ENCODE measurements at places on chromosomes 16 and 17.

- no peak for DNase-seq
Measured at GRCh38 chr17:52048137-52048898, 110.2 kb downstream of the CA10 start.

- no peak for DNase-seq
Measured at GRCh38 chr17:34254651-34255380, at the start of gene CCL2. Gene CCL2, plus strand, starts transcription at chr17:34255285. Its CDS starts 65 bp downstream, at chr17:34255350.

GRCh38 chr17:78781893-78782304 lies at the start of gene CYTH1:
Gene CYTH1, minus strand, starts transcription at chr17:78782273. Its CDS starts 50 bp downstream, at chr17:78782223.
- no peak for DNase-seq

DNA sequence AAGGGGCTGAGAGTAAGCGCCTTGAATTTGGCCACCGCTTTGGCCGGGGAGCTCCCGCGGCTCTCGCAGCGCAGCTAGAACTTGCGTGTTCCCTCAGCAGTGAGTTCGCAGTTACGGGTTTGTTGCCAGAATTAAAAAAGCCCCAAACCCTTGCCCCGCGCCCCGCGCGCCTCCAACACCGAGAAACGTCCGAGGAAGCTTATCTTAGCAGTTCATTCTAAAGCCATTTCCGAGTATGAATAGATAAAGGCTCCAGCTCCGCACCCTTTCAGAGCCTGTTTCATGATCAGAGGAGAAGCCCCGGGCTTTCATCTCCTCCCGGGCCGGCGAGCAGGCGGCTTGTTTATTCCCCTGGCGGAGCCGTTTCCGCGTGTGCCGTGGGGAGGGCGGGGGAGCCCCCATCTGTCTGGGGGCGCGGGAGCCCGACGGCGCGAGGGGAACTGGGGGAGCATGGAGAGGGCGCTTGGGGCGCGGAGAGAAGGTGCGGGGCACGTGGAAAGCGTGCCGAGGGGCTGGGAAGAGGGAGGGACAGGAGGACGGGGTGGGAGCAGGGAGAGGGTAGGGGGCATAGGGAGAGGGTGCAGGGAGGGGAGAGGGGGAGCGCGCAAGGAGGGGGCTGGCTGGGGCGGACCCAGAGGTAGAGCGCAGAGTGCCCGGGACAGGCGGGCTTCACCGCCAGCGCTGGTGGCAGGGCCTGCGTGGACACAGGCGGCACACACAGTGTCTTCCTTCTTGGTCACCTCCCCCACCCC lies 9.9 kb downstream of the TBX4 start:
- no peak for DNase-seq

- no peak for DNase-seq
Measured at GRCh38 chr17:13520899-13521572, 80.7 kb downstream of the HS3ST3A1 start.

GRCh38 chr16:22375117-22375962 lies 921 bp upstream of the CDR2 start:
- DNase-seq: no peak

- peak; percentile 53 for DNase-seq
Measured at GRCh38 chr17:35089586-35090296, 26.2 kb upstream of the RFFL start.

DNA sequence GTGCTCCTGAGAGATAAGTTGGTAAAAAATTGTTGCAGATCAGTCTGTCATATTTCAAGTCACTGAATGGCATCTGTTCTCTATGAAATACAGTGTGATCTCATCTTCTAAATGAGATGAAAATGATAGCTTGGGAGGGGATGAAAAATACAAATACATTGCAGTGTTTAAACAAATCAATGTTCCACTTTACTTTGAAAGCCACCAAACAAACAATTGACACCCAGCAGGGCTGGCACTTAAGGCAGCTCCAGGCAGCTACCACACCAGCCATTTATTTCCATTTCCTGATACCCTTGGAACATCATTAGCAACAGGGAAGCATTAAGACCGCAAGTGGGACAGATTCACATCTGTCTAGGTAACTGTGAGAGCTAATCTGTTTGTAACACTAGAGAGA lies 827.6 kb upstream of the KIF2B start:
- DNase-seq: no peak

DNA sequence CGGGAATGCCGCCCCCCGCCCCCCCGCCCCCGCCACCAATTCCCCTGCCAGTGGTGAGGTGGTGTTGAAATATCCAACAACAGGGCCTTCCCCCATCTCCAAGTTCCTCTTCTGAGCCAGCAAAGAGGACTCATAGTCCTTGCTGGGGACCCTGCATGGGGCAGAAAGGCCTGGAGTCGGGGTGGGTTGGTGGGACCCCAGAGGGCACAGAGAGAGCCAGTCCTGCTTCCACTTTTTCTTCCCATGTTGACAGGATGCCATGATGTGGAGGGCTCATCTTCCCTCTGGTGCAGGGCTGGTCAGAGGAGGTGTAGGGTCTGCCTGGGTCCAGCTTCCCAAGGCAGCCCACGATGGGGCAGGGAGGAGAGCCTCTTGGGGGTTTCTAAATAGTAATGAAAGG lies 49.0 kb upstream of the PIK3R6 start:
- DNase-seq: no peak

DNA sequence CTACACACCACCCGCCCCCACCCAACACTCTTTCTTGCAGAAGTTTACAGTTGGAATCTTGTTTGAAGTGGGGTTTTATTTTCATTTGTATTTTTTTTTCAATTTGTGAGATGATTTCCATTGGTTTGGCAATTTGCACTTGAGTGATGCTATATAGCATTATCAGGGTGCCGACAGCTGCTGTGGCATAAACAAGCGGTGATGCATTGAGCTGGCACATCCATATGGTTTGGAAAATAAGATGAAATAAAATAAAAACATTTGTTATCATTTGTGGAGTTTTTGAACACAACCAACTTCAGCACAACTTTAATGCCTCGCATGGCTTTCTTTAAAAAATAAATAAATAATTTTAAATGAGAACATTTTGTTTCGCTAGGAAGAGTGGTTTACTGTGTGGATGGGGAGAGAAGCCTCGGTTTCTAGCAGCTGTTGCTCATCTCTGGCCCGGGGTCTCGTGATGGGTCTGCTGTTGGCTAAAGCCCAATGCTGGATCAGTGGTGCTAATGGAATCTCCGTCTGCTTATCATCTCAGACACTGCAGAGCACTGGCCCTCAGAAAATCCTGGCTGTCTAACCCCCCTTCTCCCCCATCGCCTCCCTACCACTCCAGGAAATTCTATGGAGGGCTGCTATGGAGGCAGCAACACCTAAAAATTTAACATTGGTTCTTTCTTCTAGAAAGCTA lies 192.3 kb upstream of the MAF start:
- no peak for DNase-seq

GRCh38 chr16:67530013-67530939 lies 1.6 kb downstream of the RIPOR1 start:
- DNase-seq: no peak

DNA sequence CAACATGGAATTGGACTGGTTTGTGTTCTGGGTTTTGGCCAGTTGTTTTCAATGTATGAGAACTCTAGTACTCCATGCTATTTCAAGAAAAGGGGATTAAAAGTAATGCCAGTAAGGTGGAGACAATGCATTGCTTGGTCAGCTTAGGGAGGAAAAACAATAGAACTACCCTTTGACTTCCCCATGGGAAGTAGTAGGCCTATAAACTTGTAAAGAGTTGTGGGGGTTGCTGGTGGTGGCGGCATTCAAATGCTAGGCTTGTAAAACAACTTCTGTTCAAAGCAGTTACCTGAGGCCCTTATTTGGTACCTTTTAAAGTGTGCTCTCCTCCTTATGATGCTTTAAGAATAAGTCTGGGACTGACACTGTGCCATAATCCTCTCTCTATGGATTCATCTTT lies 9.4 kb downstream of the MAP3K3 start:
- no peak for DNase-seq

DNA sequence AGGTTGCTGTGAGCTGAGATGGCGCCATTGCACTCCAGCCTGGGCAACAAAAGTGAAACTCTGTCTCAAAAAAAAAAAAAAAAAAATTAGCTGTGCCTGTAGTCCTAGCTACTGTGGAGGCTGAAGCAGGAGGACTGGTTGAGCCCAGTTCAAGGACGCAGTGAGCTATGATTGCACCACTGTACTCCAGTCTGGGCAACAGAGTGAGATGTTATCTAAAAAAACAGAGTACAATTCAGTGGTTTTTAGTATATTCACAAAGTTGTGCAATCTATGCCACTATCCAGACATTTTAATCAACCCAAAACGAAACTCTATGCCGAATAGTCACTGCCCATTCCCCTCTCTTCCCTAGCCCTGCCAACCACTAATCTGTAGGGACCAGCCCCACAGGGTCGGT lies 25.1 kb downstream of the C16orf54 start:
- no peak for DNase-seq

GRCh38 chr16:53949715-53950410 lies 245.9 kb downstream of the FTO start:
- no peak for DNase-seq

DNA sequence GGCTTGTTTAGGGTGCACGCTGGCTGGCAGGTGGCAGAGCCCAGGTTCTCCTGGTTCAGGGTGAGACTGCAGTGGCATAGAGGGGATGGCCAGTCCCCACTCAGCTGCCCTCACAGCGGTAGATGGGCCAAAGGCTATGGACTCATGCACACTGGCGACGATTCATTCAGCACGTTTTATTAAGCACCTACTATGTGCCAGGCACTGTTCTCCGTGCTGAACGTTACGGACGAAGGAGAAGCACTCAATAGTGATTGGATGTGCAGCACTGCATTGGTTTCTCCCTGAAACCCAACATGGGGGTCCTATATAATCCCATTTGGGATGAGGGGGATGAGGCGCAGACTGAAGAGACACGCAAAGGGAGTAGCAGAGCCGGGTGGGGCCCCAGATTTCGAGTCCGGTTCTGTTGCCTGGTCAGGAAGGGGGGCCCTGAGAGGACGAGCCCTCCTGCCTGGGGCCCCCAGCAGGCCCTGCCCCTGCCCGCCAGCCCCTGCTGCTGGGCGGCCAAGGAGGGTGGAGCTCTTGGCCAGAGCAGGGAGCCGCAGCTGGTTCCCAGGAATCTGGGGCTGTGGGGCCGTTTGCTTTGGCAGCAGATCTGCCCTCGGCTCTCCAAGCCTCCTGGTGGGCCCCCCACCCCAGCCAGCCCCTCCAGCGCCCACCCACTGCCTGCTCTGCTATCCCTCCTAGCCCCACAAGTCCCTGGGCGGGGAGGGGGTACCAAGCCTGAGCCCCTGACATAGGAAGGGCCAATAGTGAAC lies 8.8 kb downstream of the GLIS2 start:
- no peak for DNase-seq

GRCh38 chr16:28534542-28535373 lies 4.0 kb downstream of the NUPR1 start:
- no peak for DNase-seq

DNA sequence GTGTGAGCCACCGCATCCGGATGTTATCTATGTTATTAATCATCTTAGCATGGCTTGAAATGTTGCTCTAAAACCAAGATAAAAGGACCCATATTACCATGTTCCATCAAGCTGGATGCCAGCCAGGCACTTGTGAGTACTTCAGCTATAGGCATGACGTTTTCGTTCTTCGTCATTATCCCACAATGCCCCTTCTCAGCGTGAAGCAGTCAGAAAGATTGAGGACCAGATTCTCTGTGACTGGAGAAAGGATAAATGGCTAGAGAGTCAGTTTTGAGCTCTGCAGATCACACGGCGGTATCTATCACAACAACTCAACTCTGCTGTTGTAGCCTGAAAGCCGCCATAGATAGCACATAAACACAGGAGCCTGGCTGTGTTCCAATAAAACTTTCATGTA lies 29.8 kb upstream of the LCMT1 start:
- DNase-seq: no peak

DNA sequence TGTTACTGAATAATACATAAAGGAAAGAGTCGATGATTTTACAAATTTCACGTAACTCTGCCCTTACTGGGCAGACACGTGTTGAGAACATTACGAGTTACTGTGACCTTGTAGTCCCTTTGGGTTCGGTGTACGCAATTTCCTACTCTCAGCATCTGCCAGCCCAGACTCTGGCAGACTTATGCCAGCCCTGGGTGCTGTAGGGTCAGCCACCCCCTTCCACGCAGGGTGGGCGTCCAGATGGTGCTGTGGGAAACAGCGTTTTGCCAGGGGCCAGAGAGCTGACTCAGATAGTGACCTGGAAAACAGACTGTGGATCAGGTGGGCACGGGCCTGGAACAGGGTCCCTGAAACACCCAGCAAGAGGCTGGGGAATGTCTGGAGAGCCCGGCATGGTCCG lies 148.9 kb downstream of the RPTOR start:
- DNase-seq: no peak

- no peak for DNase-seq
Measured at GRCh38 chr17:16417896-16418684, 2.7 kb downstream of the TRPV2 start.

GRCh38 chr17:61809816-61810392 lies 53.4 kb downstream of the BRIP1 start:
- no peak for DNase-seq

- no peak for DNase-seq
Measured at GRCh38 chr17:79647456-79647915, 36.6 kb upstream of the RBFOX3 start.

DNA sequence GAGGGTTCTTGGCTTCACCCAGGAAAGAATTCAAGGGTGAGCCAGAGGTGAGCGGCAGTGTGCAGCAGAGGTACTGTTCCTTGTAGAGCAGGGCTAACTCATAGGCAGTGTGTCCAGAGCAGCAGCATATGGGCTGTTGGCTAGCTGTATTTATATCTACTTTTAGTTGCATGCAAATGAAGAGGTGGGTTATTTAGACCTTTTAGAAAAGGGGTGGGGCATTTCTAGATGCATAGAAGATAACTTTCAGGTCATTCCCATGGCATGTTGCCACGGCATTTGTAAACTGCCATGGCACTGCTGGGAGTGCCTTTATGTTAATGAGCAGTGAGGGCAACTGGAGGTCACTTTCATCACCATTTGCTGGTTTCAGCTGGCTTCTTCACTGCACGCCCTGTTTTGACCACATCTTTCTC lies 141.0 kb downstream of the STX8 start:
- no peak for DNase-seq

DNA sequence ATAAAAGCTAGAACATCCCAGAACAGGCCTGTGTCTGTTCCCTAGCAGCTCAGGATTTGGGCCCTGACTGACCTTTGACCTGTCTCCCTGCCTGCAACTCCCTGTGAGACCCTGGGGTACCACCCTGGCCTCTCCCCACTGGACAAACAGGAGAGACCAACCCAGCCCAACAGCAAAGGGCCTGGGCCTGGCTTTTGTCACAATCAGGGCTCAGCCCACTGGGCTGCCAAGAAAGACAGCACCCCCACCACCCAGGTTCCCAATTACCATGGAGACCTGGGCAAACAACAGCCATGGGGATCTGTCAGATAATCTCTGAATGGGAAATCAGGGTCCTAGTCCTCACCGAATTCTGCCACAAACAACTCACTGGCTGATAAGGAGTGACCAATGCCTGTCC lies 11.1 kb downstream of the PLLP start:
- DNase-seq: no peak

- no peak for DNase-seq
Measured at GRCh38 chr16:13351601-13352217, 450.3 kb downstream of the SHISA9 start.

Measured in stimulated activated CD4-positive, alpha-beta T cell treated with anti-CD3 and anti-CD28 coated beads, Interleukin-2, amount 100 ng/mL, for 4 hours (primary cell).